ENCODE measurements at places on chromosomes 6 and 20. TPM values are rescaled to one million over a fixed set of nuclear protein-coding genes. Genes with fewer than 3 reads are reported as not detected.

The SCRT2 gene
- not detected for total RNA-seq

The GRIK2 gene
- 1.1 TPM for total RNA-seq

The SNRNP48 gene
- 15.4 TPM for total RNA-seq

The CPNE5 gene
- total RNA-seq, result 5.2 TPM

The IL17F gene
- total RNA-seq, result not detected

The PRR18 gene
- total RNA-seq, result 0.29 TPM

The OR2H1 gene
- total RNA-seq, result not detected

The PKHD1 gene
- 1.1 TPM for total RNA-seq

The CEP85L gene
- 15.7 TPM for total RNA-seq

DNA sequence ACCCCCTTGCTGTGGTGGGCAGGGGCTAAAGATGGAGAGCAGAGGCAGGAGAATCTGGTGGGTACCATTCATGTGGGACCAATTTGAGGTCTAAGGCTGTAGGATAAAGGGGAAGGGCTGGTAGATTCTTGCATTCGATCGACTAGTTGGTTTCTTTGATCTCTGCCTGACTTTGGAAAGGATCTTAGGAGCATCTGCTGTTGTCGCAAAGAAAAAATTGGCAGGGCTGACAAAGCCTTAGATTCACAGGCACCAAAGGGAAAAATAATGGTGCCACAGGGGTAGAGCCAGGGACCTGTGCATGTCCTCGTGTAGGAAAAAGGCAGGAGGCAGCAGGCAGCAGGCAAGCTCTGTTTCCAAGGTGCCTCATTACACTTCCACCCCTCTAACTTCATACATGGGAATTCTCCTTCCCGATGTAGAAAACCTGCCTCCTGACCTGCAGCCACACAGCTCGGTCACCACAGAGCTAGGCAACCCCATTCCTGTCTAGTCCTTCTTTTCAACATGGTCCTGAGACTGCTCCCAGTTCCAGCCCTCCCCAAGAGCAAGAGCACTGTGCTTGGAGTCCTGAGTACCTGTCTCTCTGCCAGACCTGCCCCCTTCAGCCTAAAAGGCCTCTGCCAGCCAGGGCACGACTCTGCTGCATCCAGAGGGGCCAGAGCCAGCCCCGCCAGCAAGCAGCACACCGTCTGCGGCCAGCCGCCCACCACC lies 71.9 kb downstream of the FGD2 start:
- peak overlapping the region; percentile 85 for H3K27ac ChIP-seq
- no peak for DNase-seq
- no peaks in the 10 kb centered on the region for H3K36me3 ChIP-seq
- H3K4me1 ChIP-seq, result no peaks in the 10 kb centered on the region
- no peaks in the 10 kb centered on the region for H3K27me3 ChIP-seq

- no peak overlapping the region for H3K27ac ChIP-seq
- H3K4me1 ChIP-seq, result no peaks in the 10 kb centered on the region
- H3K4me3 ChIP-seq, result no peak overlapping the region
- H3K36me3 ChIP-seq, result no peaks in the 10 kb centered on the region
Observed at GRCh38 chr20:47708953-47709833, 76.1 kb downstream of the SULF2 start.

DNA sequence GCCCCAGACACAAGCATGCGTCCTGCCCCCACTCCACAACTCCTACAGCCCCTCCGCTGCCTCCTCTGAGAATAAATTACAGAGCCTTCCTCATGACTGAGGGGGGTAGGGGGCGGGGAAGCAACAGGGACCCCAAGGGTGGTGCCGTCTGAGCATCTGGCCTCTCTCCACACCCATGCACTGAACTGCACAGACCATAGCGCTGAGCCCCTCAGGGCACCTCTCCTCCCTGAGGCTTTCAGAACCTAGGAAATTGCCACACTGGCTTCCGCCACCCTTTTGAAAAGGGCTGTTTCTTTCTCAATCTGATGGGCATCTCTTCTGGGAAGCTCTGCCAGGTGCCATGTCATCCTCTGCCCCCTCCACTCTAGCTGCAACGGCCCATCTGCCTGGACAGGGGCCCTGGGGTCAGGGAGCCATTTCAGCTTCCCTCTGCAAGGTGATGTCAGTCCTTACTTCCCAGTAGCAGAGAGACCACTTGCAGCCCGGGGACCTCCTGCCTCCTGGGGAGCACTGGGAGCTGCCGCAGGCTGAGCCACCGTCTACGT lies 2.5 kb downstream of the CST7 start:
- no peaks in the 10 kb centered on the region for H3K36me3 ChIP-seq
- no peaks in the 10 kb centered on the region for H3K4me1 ChIP-seq
- H3K27me3 ChIP-seq, result peaks cover 3% of the 10 kb centered on the region
- no peak overlapping the region for H3K27ac ChIP-seq
- no peak for DNase-seq
- H3K4me3 ChIP-seq, result no peak overlapping the region

- DNase-seq, result no peak
- H3K27ac ChIP-seq, result no peak overlapping the region
- H3K4me1 ChIP-seq, result no peaks in the 10 kb centered on the region
- H3K4me3 ChIP-seq, result no peak overlapping the region
Observed at GRCh38 chr20:6993011-6993410, 225.5 kb downstream of the BMP2 start.

DNA sequence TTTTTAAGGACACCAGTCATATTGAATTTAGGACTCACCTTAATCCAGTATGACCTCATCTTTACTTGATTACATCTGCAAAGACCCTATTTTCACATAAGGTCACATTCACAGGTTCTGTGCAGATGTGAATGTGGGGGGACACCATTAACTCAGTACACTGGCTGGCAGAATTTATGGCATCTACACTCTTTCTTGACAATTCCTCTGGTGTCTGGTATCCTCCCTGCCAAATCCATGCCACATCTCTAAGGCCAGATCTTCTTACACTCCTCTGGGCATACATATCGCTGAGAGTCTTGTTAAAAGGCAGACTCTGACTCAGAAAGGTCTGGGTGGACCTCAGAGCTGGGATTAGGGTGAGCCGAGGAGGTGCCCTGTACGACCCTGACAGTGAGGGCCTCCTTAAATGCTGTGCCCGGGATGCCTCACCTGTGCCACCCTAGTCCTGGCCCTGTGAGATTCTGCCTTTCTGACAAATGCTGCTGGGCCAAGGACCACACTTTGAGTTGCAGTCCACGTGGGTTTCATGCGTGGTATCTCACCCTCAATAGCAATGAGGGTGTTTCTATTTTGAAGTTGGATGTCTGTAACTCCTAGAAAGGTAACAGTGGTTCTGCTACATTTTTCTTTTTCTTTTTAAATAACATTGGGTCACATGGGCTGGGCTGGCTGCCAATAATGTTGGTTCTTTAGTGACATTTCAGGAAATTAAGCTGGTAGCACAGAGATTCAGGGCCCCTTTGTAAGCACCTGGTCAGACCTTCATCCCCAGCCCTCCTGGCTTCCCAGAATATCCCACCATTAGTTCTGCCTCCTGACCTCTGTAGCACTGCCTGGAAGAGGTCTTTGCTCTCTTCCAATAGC lies 17.2 kb upstream of the LRRN4 start:
- no peaks in the 10 kb centered on the region for H3K36me3 ChIP-seq
- H3K27me3 ChIP-seq, result no peaks in the 10 kb centered on the region
- no peaks in the 10 kb centered on the region for H3K4me1 ChIP-seq
- no peak overlapping the region for H3K4me3 ChIP-seq

GRCh38 chr6:121823437-121823851 lies 388.0 kb downstream of the GJA1 start:
- no peak for DNase-seq
- no peaks in the 10 kb centered on the region for H3K4me1 ChIP-seq
- no peaks in the 10 kb centered on the region for H3K36me3 ChIP-seq
- no peak overlapping the region for H3K27ac ChIP-seq

DNA sequence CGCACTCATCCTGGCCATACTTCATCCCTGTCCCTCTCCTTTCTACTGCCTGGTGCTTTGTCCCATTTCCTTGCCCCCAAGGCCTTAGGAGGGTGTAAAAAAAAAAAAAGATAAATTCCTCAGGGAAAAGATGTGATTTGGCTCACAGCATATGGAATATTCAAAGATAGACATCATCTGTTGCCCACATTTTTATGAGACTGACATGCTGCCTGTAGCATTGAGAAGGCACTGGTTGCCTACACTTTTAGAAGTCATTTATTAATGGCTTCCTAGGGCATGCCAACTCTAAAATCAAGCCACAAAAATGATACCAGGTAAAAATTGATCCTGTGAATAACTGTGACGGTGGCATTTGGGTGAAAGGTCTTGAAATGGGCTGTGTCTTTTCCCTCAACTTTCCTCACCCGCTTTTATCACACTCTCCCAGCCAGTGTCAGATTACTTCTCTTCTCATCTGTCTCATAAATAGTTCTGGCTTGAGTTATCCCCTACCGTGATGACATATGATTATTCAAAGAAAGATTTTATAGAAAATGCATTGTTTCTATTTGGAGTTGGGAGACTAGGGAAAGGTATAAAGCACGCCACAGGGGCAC lies 139.4 kb downstream of the CARMIL1 start:
- H3K4me1 ChIP-seq, result no peaks in the 10 kb centered on the region
- H3K4me3 ChIP-seq, result no peak overlapping the region
- no peaks in the 10 kb centered on the region for H3K27me3 ChIP-seq
- H3K27ac ChIP-seq, result no peak overlapping the region

DNA sequence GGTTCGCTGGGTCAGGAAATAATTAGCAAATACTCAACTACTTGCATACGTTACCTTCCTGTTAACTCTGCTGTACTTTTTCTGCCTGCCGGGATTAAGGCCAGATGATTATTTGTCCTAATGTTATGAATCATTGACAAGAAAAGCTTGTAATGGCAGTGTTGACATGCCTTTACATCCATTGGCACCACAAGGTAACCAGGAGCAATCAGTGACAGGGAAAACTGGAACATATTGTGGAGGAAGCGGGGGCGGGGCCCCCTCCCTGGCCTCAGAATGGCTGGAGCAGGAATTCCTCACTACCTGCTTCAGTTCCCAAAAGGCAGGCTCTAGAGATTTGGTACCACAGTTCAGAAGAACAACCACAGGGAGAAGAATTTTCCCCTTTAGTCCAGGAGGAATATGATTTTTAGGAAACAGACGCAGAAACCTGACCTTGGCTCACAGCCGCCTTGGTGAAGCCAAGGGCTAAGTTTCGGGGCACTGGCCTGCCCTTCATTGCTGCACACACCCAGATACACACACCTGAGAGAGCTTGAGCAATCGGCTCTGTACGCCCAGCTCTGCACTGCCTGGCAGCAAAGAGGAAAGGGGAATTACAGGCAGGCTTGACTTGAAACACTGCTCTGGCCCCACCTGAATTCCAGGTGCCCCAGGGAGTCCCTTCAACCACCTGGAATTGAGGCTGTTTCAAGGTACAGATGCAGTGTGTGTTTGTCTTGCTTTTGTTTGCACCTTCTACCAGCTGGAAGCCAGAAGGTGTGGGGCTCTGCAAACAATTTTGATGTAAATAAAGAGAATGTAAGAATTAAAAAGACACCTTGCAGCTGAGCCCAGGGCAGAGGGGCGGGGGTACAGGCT lies 89.8 kb downstream of the MYB start:
- H3K36me3 ChIP-seq, result no peaks in the 10 kb centered on the region
- peak overlapping the region; percentile 70 for H3K27ac ChIP-seq
- DNase-seq, result peak; percentile 60
- no peak overlapping the region for H3K4me3 ChIP-seq

DNA sequence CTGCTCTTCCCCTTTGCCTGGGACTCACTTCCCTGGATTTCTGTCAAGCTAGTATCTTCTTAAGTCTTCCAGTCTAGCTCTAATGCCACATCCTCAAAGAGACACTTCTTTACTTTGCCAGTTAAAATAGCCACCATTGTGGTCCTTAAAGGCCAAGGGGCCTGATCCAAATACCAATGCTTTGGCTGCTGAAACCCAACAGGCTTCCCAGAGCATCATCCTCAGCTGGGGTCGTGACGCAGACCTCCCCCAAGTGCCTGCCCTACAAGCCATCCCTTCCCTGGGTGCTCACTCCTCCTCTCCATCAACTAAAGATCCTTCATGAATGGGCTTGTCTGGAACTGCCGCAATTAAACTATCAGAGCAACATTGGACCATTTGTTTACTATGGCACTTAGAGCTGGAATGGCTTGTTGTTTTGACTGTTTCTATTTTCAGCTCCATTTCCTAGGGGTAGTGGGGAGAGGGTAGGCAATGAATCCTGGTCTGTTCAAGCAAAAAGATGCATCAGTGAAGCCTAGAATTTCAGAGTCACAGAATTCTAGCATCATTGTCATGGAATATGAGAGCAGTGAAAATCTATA lies 79.6 kb upstream of the SIRPA start:
- H3K4me1 ChIP-seq, result peaks cover 18% of the 10 kb centered on the region
- H3K27me3 ChIP-seq, result no peaks in the 10 kb centered on the region
- no peak overlapping the region for H3K4me3 ChIP-seq
- H3K36me3 ChIP-seq, result no peaks in the 10 kb centered on the region
- peak overlapping the region; percentile 96 for H3K27ac ChIP-seq

DNA sequence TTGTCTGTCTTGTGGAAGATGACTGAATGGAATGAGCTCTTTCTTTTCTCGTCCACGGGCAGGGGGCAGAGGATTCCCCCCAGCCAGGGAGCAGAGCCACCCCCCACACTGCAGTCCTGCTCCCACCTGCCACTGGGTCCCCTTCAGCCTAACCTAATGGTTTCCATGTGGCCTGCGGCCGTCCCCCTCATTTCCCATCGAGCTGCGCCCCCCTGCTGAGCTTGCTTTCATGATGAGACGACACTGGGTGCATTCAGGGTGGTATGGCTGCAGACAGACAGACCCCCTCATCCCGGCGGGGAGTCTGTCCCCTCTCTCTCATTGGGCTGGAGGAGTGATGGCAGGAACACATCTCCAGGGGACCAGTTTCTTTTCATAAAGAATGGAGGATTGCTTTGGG lies 140.8 kb downstream of the DTNBP1 start:
- H3K4me1 ChIP-seq, result no peaks in the 10 kb centered on the region
- H3K4me3 ChIP-seq, result no peak overlapping the region
- DNase-seq, result peak; percentile 25
- H3K27ac ChIP-seq, result no peak overlapping the region
- peaks cover 4% of the 10 kb centered on the region for H3K36me3 ChIP-seq

DNA sequence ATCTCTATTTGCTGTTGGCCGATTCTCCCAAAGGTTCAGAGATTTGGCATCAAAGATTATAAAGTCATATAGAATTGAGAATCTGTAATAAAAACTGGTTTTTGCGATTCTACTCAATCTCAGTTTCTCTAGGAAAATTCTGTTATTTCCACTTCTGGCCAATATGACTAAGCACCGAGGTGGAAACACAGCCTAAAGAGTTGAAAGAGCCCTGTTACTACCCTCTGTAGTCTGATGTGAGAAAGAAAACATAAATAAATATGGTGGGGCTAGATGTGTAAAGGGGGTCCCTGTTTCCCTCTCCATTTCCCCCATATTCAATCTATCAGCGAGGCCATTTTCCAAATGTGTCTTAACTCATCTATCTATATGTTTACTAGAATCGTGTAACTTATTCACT lies 83.4 kb downstream of the PRDM1 start:
- H3K4me3 ChIP-seq, result no peak overlapping the region
- H3K36me3 ChIP-seq, result no peaks in the 10 kb centered on the region
- no peaks in the 10 kb centered on the region for H3K4me1 ChIP-seq
- H3K27ac ChIP-seq, result no peak overlapping the region
- no peak for DNase-seq

DNA sequence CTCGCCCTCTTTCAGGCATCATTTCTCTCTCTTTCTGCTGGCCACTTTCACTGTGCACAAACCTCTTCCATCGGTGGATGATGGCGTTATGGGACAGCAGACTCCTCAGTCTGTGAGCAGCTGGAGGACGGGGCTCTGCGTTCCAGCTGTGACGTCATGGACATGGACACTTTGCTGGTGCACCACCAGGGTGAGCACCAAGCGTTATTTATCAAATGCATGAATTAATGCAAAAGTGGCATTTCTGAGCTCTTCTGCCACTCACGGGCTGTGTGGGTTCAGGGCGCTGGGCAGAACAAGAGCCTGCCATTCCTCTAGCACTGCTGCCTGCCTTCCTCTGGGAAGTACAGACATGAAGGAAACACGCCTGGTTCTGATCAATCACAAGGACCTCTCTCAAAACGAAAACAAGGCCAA lies 82.9 kb upstream of the MPC1 start:
- no peaks in the 10 kb centered on the region for H3K36me3 ChIP-seq
- H3K4me3 ChIP-seq, result no peak overlapping the region
- H3K27ac ChIP-seq, result no peak overlapping the region
- no peaks in the 10 kb centered on the region for H3K4me1 ChIP-seq
- DNase-seq, result no peak
